Peyer's patch (tissue), 4 donors: ENCODE measurements at places on chromosomes 7 and 10. TPM values are rescaled to one million over a fixed set of nuclear protein-coding genes. Genes with fewer than 3 reads are reported as not detected.

The CPA1 gene
- not detected for total RNA-seq

The HOXA4 gene
- 7.7 TPM for total RNA-seq

The C7orf33 gene
- total RNA-seq = not detected

The CYP2E1 gene
- 5.6 TPM for total RNA-seq

The PNLIPRP3 gene
- 0.40 TPM for total RNA-seq

The TLX1 gene
- 4.8 TPM for total RNA-seq

The OR6B1 gene
- not detected for total RNA-seq

The INMT gene
- total RNA-seq = 24.8 TPM

The NPM3 gene
- total RNA-seq = 9.1 TPM

The CALHM1 gene
- 0.85 TPM for total RNA-seq

The ACBD7 gene
- total RNA-seq = 0.70 TPM

The KCNMA1 gene
- total RNA-seq = 17.8 TPM

The CTNNA3 gene
- total RNA-seq = 0.80 TPM

The TEX36 gene
- total RNA-seq = not detected

The SMO gene
- 14.9 TPM for total RNA-seq

The EMX2 gene
- not detected for total RNA-seq

The CYP2W1 gene
- total RNA-seq = 2.5 TPM

The STAG3 gene
- total RNA-seq = not detected

The ADARB2 gene
- total RNA-seq = 2.4 TPM

The C10orf67 gene
- total RNA-seq = not detected

The OR2A5 gene
- not detected for total RNA-seq

The EFCAB10 gene
- not detected for total RNA-seq

The PIK3CG gene
- 34.7 TPM for total RNA-seq
